ENCODE measurements at places on chromosomes 4 and X.
A peak's percentile ranks its signal among the peaks of the same experiment; 100 is the strongest.

- no peak for DNase-seq
Observed at GRCh38 chr4:8664031-8664805, 71.7 kb downstream of the CPZ start.

DNA sequence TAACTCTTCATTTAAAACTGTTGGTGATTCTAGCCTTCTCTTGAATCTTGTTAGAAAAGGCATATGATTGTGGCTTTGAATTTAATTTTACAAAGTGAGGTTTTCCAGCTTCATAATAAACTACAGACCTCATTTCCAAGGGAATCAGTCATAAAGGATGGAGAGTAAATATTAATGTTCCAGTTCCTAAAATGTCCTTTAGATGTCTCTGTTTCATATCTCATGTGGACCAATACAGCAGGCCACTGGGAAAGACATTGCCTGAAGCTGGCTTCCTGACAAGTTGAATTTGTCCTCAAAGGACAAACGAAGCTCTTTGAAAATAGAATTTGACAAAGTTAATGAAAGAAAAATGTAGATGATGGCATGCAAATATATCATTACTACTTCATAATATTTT is 125.4 kb downstream of the ZNF330 start:
- DNase-seq = peak; percentile 46

DNA sequence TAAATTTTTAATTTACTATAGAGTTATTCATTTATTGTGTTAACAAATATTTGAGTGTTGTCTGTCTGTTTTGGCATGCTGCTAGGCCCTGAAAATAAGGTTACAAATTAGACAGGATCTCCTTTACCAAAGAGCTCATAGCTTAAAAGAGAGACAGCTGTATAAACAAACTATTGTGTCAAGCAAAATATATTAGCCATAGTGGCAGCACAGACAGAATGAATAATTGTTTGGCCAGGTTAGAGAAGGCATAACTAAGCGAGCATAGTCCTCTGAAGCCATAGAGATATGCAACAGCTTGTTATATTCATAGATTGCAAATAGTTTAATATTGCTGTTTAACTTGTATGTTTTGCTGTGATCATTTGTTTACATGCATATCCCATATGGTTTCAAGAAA is 66.7 kb upstream of the NDUFC1 start:
- no peak for DNase-seq

DNA sequence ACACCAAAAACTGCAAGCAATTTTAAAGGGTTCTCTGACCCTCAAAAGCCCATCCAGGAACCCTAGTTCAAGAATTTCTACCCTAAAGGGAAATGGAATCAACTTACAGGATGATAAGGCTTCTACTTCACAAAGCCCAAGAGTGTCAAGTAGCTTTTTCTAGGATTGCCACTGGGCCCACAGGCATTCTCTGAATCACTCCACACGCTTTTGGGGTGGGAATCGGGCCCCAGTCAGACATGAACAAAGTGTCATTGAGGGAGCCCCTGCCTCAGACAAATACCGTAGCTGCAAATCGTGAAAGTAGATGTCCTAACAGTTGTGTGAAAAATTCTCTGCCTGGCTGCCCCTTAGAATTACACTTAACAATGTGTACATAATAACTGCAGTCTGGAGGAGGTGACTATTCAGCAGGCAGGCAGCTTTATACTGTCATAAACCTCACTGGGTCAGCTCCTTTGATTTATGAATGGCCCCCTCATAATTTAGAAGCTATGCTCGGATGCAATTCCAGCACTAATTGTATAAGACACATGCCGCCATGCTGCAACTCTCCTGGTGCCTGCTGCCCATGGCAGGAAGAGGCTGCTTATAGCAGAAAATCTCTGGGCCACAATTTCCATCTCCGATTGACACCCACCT is 36.7 kb downstream of the CHRDL1 start:
- DNase-seq = no peak

DNA sequence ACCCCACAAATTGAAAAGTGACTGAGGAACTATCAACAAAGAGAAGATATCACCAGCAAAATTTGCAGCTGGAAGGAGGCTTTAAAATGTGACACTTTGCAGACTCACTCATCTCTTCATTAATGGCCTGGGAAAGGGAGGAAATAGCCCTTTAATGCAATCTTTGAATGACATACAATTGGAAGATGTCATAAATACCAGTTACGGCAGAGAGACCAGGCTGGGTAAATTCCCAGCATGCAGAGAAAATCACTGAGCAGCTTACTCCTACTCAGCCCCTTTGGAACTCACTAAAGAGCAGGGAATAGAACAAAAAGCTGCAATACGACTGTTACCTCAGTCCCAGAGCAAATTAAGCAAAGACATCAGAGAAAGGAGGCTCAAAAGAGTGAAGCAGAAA is 238.9 kb downstream of the HS3ST1 start:
- no peak for DNase-seq

DNA sequence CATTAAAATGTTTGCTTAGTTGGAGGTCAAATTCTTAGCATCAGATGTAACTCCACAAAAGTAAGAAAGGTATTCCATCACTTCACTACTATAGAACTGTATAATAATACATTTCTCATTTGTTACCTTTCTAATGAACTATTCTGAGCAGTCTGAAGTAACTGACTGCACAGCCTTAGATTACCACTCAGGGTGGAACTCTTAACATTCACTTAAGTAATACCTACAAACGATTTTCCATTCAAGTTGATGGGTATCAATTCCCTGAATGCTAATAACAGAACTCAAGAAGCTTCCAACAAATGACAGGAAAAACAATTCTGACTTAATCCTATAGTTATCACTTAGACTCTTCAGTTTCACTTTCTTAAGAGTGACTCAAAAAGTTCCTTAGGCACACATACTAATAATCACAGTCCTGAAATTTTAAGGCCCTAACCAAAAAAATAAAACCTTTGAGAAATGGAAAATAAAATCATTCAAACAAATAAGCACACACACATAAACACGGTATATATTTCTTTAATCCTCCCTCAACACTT is 20.9 kb downstream of the HNRNPD start:
- no peak for DNase-seq

GRCh38 chrX:83535417-83536196 is 27.5 kb downstream of the POU3F4 start:
- DNase-seq = no peak

DNA sequence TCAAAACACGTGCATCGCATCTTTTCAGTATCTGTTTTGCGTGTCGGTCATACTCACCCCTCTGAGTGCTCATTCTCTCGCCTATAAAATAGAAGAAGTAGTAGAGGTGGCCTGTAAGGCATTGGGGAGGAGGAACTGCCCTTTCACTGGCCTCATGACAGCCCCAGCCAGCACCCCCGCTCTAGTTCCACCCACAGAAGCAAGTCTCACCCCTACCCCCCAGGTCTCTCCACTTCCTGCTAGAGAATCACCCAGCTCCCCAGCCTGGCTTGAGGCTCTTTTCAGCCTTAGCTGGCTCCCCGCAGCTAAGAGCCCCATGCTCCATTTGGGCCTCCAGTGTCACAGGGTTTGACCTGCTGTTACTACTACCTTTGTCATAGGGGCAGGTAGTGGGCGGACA is 11.8 kb downstream of the HDAC6 start:
- DNase-seq = no peak

DNA sequence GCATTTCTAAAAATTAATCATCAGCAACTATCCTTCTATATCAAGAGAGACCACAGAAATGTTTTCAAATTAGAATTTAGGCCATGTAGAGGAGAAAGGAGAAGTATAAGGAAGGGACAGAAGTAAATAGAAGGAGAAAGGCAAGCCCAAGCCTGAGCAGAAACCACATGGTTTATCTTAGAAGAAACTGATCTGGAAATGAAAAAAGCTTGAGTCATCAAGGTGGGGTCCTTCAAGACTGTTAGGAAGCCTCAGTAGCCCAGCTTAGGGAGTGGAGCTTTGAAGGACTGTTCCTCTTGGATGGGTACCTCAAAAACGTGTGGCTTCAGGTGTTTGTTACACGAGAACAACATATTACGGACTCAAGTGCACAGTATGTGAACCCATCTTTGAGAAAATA is 4.5 kb downstream of the BMX start:
- DNase-seq = no peak

- no peak for DNase-seq
Observed at GRCh38 chr4:186105647-186106321, 1.3 kb downstream of the FAM149A start.

DNA sequence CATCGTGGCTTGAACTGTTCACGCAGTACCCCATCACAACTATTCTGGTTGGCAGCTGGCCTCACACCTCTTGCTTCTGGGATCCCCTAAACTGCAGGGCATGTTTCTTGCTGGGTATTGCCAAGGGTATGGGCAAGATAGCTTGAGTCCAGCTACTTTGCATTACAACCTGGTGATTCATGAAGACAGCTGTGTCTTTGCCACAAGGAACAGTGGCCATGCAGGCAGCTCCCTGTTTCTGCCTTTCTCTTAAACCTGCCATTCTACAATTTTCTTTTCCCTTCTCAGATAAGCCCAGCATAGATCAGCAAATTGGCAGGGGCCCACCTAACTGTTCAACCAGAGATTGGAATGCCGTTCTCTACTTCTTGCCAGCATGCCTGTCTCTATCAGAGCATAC is 42.8 kb downstream of the TENM3 start:
- DNase-seq = no peak

DNA sequence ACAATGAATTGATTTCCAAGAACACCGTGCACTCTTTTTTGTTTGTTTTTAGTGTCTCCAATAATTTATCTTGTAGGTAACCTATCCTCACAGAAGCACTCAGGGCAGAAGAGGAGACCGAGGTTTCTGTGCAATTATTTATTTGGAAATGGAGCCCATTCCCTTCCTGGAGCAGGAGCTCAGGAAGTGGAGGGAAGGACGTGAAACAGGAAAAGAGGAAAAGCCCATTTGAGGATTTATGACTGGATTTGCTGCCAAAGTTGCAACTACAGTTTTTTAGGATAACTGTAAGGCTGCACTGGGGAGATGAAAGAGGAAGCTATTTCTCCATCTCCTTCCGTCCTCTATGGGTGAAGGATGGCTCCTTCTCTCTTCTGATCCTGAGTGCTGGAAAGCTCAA is 31.7 kb upstream of the MXRA5 start:
- DNase-seq = no peak

DNA sequence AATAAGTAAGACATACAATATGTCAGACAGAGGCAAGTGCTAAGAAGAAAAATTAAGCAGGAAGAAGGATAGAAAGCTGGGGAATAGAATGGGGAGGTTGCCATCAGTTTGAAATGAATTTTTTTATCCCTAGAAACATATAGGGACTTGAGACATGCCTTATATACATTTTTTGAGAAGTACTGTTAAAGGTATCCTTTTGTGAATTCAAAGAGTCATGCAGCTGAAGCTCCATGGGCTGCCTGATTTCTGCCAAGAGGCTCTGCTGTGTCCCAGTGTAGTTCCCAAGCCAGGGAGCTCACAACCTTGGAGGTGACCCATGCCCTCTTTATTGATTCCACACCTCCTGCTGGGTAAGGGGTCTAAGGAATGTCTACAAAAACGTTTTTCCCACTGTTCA is 564.6 kb upstream of the DIPK2B start:
- no peak for DNase-seq

DNA sequence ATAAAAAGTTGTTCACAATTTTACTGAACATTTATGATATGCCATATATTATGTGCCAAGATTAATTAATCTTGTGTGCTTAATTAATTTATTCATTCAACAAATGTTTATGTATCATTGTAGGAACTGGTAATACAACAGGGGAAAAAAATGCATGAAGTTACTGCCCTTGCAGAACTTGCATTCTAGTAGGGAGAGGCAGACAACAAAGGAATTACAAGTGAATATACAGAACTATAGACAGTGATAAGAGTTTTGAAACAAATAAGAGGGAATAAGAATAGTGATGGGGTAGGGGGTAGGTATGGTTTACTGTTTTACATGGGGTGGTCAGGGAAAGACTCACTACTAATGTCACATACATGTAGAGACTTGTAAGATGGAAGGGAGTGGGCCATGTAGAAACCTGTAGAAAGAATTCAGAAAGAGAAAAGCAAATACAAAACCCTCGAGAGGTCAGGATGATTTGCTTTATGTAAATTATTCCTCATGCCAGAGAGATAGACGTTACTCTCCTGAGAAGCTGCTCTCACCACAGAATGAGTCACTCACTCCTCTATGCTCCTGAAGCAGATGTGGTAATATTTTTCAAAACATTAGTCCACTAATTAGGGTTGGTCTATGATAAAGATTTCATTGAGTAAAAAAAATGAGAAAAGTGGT is 855.0 kb upstream of the GRID2 start:
- no peak for DNase-seq

DNA sequence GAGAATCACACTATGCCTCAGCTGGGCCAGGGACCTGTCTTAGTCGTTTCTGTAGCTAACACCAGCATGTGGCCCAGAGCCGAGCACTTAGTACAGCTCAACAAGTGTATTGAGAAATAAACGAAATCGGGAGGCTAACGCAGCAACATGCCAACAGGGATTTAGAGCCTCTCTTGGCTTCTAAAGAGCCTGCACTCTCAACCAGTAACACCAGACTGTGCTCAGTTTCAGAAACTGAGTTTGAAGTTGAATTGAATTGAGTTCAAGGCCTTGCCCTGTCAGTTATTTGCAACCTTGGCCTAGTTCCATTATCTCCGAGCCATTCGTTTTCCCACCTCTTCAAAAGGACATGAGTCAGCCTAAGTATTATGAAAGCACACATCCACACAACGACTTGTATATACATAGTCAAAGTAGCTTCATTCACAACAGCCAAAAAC is 71.3 kb upstream of the LDB2 start:
- no peak for DNase-seq

DNA sequence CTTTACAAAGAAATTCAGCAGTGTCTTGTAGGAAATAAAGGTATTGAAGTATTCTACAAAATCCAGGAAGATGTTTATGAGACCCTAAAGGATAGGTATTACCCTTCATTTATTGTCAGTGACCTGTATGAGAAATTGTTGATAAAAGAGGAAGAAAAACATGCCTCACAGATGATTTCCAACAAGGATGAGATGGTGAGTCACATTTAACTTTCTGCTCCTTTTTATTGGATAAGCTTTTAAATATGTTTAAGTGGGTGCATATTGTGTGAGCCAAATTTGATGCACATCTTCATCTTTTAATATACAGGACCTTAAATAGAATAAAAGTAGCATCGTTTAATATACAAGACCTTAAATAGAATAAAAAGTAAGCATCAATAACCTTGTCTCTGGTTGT is 72.1 kb downstream of the LRP2BP start:
- no peak for DNase-seq

- DNase-seq = no peak
Observed at GRCh38 chr4:128803783-128804182, 5.7 kb upstream of the JADE1 start.

- no peak for DNase-seq
Observed at GRCh38 chr4:188960411-188961093, 821.3 kb downstream of the TRIML1 start.

DNA sequence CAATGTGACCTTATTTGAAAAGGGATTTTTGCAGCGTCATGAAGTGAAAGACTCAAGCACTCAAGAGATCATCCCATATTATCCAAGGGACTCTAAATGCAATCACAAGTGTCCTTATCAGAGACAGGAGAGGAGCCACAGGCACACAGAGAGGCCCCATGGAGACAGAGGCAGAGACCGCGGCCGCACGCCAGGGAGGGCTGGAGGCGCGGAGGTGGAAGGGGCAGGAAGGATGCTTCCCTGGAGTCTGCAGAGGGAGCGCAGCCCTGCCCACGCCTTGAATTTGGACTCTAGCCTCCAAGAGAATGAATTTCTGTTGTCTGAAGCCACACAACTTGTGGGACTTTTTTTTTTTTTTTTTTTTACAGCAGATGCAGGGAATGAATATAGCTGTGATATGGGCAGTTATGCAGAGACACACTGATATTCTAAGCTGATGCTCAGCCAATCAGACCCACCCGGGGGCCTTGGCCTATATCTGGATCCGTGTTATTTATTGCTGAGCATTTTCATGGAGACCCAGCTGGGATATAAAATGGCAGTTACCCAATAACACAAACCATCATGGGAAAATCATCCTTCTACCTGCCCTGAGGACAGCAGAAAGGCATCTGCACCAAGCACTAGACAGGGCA is 244.8 kb upstream of the PSAPL1 start:
- DNase-seq = no peak

Data from LNCaP clone FGC (cell line).